SIG-M5 (cell line): ENCODE measurements at places on chromosomes 5 and 9.

DNA sequence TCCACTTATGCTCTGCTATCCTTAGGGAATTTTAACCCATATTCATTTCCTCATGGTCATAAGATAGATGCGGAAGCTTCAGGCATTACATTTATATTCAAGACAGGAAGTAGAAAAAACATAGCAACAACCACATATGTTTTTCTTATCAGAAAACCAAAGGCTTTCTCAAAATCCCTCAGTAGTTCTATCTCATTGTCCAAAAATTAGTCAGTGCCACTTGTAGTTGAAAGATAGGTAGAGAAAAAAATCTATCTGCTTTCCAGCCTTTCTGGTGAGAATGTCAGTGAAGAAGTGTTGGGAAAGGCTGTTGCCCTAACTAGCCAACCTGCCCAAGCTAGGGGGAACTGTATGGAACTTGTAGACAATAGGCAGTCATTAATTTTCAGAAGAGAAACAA, 23.5 kb upstream of the MOCS2 start:
- no peak for DNase-seq

DNA sequence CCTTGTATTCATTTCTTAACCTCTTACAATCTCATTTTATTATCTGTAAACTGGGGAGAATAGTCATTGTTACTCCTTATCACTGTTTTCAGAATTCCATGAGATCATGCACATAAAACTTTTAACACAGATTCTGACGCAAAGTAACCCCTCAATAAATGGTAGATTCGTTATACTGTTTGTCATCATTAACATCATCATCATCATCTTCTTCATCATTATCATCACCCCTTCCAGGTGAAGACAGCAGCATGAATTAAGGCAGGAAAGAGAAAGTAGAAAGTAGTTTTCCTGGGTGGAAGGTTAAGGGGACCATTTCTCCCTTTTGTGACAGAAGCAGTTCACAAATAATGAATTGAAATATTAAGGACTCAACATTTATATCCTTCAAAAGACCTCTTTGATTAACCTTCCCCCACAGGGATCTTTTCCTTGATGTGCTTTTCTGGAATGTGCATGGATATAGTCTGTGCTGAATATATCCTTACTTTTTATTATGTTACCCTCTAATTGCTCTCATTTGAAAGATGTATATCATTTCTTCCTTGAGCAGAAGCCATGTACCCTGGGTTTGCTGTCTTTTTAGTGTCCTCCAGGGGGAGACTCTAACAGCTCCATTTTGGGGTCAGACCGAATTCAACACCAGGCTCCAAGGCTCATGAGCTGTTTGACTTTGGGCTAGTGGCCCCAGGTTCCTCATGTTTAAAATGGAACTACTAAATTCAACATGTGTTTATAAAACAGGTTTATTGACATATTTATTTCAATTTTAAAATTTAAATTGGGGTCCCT, 1029.9 kb upstream of the WWC1 start:
- DNase-seq = no peak

- no peak for DNase-seq
Observed at GRCh38 chr5:126143622-126144021, 279.6 kb upstream of the GRAMD2B start.

- no peak for DNase-seq
Observed at GRCh38 chr9:37174247-37174646, 53.9 kb downstream of the ZCCHC7 start.

DNA sequence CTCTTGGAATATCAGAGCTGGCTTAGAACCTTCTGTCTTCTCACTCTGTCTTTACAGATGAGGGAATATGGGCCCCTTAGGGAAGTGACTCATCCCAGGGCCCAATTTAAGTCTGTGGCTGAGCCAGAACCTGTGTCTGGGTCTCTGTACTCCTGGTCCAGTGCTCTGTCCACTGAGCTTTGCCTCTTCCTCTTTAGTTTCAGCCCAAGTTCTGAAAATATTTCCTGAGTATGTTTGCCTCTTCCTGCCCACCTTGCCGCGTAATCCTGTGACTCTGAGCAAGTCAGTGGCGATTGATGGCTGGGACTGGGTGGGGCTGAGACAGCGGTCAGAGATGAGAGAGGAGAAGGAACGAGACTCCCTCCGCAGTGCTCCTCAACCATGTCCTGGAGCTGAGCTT, 7.8 kb downstream of the IER5L start:
- no peak for DNase-seq

DNA sequence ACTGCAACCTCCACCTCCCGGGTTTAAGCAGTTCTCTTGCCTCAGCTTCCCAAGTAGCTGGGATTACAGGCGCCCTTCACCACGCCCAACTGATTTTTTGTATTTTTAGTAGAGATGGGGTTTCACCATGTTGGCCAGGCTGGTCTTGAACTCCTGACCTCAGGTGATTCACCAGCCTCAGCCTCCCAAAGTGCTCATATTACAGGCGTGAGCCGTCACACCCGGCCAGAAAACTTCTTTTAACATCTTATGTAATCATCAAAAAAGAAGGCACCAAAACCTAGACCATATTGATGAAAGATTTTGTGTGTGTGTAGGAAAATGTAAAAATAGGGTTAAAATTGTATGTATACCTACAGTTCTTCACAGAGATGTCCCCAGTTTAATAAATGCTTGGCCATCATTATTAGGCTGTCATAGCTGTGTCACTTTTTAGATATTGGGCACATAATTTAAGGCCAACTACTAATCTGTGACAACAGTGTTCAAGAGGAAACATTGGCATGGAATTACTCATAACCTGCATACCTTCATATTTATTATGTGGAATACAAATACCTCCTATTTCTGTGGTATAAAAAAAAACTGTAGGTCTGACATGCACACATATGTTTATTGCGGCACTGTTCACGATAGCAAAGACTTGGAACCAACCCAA, 44.4 kb downstream of the RAD50 start:
- DNase-seq = no peak

GRCh38 chr9:90916147-90916734, 114.6 kb downstream of the SYK start:
- DNase-seq = no peak

GRCh38 chr5:160496784-160497183, 75.1 kb downstream of the PTTG1 start:
- DNase-seq = no peak

DNA sequence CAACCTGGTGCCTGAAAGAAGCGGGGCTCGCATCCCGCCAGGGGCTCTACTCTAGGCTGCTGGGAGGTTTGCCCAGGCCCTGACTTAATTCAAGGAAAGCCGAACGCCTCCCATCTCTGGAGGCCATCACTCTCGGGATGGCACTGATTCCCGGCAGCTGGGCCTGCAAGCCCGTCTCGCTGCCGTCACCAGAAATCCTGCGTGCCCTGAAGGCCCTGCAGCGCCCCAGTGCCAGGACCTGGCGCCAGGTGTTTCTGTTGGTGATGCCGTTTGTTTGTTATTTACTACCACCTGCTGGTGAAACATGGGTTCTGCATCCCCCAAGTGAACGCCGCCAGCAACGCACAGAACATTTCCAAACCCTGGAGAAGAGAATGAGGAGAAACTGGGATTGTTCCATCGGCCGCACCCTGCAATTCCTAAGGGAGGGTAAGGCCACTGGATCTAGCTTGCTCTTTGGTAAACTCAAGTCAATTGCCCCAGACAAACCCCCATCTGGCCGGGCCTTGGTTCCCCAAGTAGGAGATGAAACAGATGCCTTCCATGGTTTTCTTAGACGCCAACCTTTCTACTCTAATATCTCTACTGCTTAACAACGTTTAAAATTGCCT, 77.9 kb downstream of the AK8 start:
- DNase-seq = no peak

- DNase-seq = no peak
Observed at GRCh38 chr5:156019571-156020180, 307.3 kb upstream of the SGCD start.

- no peak for DNase-seq
Observed at GRCh38 chr5:171757853-171758535, 27.6 kb upstream of the SMIM23 start.

DNA sequence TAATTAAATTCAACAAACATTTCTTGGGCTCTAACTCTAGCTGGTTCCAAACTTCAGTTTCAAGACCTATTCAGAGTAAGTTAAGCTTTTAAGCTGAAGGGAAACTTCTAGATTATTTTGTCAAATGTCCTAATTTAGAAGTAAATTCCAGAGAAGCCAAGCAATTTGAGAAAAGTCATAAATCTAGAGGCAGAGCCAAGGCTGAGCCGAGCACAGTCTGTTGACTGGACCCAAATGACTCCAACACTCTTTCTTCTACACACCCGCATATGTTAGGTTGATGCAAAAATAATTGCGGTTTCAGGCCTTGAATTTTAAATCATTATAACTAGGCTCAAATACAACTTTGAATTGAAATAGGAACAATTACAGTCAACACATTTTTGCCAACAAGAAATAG, 319.7 kb downstream of the NFIB start:
- no peak for DNase-seq
